Mammary epithelial cell (primary cell): ENCODE measurements at places on chromosomes 13 and 19. TPM values are rescaled to one million over a fixed set of nuclear protein-coding genes. Genes with fewer than 3 reads are reported as not detected.
A peak's percentile ranks its signal among the peaks of the same experiment; 100 is the strongest.

EEF1AKMT1 gene
- polyA plus RNA-seq, result 10.0 TPM

C1QTNF9 gene
- polyA plus RNA-seq, result not detected

TUBB4A gene
- 0.09 TPM for polyA plus RNA-seq

TTYH1 gene
- not detected for polyA plus RNA-seq

PROZ gene
- polyA plus RNA-seq, result not detected

NLRP11 gene
- polyA plus RNA-seq, result not detected

OLFM4 gene
- polyA plus RNA-seq, result not detected

ZNF296 gene
- polyA plus RNA-seq, result 0.22 TPM

SHISA2 gene
- polyA plus RNA-seq, result 0.49 TPM

PLK5 gene
- not detected for polyA plus RNA-seq

APOC4 gene
- polyA plus RNA-seq, result not detected

DNA sequence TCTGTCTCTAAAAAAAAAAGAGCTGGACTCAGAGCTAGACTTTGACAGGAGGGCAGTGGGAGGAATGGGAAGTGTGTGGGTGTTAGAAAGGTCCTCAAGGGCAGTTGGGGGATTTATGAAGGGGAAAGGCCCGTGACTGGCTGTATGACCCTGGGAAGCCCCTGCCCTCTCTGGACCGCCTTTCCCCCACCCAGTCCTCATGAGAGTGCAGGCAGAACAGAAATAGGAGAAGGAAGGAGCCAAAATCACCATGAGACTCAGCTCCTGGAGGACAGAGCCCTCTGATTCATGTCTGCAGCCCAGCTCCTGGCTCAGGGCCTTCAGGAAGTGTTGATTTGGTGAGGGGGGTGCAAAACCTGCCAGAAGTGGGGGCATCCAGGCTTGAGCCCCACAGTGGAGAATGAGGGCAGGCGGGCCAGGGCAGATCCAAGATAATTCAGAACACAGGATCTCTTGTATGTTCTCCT, 8.7 kb upstream of the SMG9 start:
- DNase-seq, result no peak

DNA sequence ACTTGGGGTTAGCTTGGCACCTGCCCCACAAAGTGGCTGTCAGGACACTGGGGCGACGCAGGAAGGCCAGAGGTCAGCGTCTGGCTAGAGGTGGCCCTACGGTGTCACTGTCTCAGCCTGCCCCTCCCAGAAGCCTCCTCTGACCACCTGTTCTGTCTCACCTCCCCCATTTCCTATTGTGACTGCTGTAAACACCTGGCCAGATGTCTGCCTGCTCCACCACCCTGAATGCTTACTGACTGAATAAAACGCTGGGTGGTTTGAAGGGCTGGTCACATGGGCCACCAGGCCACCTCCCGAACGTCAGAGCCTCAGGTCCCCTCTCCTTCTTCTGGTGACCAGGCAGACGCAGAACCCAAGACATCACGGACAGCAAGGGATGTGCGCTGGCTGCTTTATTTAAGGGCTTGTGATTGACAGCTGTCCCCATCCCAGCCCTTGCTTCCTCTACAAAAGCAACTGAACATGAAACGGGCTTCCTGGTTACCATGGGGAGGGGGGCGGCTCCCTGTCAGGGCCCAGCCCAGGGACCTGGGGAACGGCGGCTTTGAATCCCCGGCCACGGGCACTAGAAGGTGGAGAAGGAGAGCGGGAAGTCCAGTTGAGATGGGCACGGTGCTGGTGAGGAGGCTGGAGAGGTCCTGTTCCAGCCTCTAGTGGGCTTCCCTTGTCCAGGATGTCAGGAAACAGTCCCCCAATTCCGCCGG, 6.2 kb downstream of the ELOF1 start:
- DNase-seq, result no peak

DNA sequence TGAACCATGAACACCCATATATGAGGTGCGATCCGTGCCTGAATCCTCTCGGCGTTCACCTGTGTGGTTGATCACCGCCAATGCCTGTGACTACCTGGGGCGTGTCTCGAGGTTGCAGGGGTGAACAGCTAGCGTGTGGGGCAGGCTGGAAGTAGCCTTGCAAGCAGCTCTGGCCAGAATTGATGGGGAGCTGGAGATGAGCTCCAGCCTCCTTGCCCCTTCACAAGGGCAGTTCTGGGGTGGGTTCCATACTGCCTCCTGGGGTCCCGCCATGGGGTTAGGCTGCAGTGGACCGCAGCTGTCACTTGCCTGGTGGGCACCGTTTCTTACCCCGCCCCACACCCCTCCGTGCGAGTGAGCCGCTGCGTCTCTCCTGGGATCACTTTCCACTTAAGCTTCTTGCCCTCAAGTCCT, 154.5 kb upstream of the SOX1 start:
- DNase-seq, result no peak

DNA sequence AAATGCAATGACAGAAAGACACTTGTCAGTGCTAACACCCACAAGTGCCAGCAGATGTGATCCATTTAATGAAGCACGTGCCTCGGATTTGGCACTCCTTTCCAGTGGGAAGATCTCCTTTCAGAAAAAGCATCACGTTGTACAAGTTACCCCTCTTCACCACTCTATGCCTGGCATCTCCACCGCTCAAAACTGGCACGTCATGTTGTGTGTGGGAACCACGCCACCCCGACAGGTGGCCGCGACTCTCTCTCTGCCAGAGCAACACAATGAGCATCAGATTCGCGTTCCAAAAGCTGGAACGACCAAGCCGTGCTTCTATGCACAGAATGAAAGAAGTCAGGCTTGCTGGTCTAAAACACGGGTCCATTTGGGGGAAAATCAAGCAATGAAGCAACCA, 24.3 kb downstream of the TMTC4 start:
- DNase-seq, result no peak

DNA sequence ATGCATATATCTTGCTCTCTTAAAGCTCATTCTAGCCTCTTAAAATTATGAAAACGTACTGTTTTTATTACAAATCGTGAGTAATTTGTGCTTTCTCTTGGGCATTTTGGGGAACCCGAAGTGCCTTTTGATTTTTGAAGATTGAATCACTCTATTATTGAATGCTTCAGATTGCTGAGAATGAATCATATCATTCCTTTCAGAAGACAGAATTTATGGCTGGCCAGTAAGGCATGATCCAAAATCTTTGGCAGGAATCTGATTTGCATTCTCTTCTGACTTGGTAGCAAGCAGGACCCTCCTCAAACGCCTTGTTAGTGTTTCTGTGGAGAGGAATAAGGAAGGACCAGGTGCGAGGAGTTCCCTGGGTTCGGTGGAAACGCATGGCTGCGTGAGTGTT, 49.5 kb downstream of the STARD13 start:
- DNase-seq, result no peak

GRCh38 chr19:28905996-28906395, 307.0 kb downstream of the UQCRFS1 start:
- no peak for DNase-seq

GRCh38 chr19:51251468-51251820, 564 bp downstream of the SIGLECL1 start:
- DNase-seq, result no peak

- DNase-seq, result no peak
Observed at GRCh38 chr19:19749908-19750841, 17.3 kb upstream of the ZNF14 start.

- DNase-seq, result no peak
Observed at GRCh38 chr13:52832313-52832712, 16.1 kb downstream of the PCDH8 start.

GRCh38 chr13:72648513-72649065, 78.8 kb downstream of the MZT1 start:
- DNase-seq, result no peak

GRCh38 chr19:51689751-51690453, 3.2 kb upstream of the SPACA6 start:
- no peak for DNase-seq

DNA sequence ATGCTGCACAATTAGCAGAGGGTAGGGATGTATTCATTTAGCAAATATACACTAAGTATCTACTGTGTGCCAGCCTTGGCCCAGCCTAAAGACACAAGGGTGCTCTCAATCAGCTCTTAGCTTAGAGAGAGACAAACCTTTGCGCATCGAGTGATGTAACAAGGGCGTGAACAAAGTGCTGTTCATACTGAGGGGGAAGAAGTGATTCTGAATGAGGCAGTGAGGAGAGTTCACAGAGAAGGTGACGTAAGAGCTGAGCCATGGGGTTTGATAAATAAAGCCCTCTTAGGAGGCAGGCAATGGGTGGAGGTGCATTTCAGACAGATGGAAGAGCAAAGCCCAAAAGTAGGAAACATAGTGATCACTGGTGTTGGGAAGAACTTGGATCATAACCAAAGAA, 68.5 kb downstream of the FLT1 start:
- no peak for DNase-seq

- no peak for DNase-seq
Observed at GRCh38 chr13:41034881-41035280, 15.8 kb upstream of the ELF1 start.

GRCh38 chr19:17322854-17323253, 11.8 kb downstream of the ANO8 start:
- no peak for DNase-seq

DNA sequence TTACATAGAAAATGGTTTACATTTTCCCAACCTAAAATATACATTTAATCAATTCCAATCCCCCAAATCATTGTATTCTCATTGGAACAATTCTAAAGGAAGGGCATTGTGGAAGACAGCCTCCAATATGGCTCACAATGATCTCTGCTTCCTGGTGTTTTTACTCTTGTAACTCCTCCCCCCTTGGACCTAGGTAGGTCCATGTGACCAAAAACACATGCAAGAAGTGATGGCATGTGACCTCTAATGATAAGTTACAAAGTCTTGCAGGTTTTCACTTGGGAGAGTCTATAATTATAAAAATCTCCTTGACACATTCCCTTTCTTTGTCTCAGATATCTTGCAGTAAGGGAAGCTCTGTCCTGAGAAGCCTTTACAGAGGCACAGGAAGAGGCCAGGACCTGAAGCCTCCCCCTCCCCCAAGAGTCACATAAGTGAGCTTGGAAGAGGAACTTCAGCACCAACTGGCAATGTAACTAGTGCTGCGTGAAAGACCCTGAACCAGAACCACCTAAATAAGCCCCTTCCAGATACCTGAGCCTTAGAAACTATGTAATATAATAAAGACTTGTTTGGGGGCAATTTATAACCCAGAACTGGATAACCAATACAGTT, 816.2 kb upstream of the ATXN8OS start:
- DNase-seq, result no peak

DNA sequence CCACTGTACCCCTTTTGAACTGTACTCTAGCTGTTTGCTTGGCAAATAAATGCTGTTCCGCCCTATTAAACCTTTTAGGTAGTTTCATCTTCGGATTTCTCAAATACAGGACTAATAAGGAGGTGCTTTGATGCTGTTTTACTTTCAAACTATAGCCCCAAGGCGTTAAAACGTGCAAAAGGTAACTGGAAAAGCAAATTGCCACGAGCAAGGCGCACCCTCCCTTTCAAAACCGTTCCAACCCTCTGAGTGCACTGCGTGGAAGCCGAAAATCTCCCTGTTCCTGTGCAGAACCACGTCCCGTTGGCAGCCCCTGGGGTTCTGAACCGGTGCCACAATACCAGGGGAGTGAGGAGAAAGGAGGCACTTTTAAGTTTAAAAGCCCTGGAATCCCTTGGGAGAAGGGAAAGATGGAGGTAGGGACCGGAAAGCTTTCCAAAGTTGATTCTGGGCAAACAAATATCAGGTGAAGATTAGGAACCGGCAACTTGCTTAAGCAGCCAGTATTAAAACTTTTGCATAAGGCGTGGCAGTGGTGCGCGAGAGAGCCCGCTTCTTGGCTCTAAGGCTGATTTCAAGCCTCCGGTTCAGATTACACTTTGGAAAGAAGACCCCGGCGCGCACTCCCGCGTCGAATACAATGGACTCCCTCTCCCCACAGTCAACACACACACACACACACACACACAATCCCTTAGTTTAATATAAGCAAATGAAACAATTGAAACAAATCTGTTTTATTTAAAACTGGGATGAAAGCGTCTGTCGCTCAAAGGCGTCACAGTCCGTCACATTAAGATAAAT, 9.5 kb downstream of the POU4F1 start:
- DNase-seq, result no peak

DNA sequence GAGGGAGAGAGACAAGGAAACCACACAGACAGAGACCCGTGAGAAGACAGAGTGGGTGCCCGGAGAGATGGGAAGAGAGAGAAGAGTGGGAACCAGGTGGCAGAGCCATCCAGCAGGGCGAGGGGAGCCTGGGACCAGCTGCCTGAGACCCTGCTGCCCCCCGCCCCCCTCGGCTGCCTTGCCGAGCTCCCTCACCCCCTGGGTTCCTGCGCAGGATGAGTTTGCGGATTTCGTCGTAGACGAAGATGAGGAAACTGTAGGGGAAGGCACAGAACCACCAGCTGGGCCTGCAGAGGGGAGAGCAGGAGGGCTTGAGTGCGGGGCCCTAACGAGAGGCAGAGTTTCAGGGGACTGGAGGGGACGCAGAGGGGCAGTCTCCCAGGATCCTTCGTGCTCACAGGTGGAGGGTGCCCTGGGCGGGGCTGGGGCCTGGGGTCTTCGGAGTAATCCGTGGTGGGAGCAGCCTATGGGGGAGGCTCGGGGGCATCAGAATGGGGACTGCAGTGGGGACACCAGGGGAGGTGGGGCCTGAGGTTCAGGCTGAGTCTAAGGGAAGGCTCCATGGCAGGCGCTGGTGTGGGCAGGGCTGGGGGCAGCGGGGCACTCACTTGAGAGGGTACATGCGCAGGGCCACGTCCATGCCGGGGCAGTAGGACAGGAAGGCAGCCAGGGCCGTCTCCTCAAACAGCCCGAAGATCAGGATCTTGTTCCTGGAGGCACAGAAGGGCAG, 8.1 kb upstream of the RABAC1 start:
- DNase-seq, result no peak

GRCh38 chr13:35841060-35841521, 290.1 kb downstream of the DCLK1 start:
- no peak for DNase-seq

DNA sequence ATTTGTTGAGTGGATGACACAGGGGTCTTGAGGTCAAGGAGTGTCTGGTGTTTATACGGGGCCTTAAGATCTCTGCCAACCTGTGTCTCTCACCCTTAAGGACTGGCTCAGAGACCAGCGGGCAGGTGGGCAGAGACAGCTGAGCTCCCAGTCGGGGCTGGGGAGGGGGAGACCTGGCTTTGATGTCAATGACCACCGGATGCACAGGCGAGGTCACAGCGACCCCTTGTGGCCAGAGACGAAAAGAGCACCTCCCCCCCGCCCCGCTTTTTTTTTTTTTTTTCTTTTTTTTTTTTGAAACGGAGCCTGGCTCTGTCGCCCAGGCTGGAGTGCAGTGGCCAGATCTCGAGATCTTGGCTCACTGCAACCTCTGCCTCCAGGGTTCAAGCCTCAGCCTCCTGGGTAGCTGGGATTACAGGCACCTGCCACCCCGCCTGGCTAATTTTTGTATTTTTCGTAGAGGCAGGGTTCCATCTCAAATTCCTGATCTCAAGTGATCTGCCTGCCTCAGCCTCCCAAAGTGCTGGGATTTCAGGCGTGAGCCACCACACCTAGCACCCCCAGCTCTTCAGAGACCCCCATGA, 12.1 kb upstream of the KLK14 start:
- DNase-seq, result no peak

- DNase-seq, result peak; percentile 32
Observed at GRCh38 chr13:49791315-49791710, 1.2 kb downstream of the KPNA3 start.
